ENCODE measurements at places on chromosomes 12 and 14.

DNA sequence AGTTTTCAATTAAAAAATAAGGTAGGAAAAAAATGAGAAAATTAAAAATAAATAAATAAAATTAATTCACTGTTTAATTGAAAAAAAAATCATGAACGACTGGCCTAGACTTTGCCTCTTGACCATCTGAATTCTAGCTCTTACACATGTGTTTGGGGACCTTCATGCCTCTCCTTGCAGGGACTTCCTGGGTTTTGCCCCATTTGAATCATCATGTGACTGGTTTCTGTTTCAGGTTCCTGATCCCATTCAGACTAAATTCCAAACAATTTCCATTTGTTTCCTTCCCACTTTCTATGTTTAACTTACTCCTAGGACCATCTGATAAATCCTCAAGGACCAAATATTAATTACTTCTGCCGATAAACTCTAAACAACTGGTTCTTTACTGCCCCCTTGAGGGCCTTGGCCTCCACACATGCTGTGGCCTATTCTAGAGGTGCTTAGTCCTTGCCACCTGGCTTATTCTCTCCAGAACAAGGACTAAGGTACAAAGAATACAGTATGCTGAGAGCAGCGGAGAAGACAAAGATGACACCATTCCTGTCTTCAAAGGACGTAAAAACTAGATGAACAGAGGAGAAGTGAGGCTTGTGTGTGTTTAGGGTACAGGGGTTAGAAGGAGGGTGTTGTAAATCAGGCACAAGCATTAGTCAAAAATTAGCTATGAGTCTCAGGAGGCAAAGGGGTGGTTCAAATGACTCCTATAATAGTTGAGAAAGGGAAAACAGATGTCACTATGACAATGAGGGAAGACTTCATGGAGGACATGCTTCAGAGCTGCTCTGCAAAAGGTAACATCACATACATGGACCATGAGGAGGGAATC, 125.8 kb upstream of the AVPR1A start:
- DNase-seq, result no peak

- no peak for DNase-seq
Measured at GRCh38 chr12:11731455-11731854, 82.0 kb downstream of the ETV6 start.

- DNase-seq, result no peak
Measured at GRCh38 chr12:15534322-15534721, 212.0 kb downstream of the PTPRO start.

GRCh38 chr12:68482014-68482413, 128.7 kb upstream of the RAP1B start:
- DNase-seq, result no peak

GRCh38 chr12:13203034-13203922, 6.8 kb downstream of the EMP1 start:
- no peak for DNase-seq

DNA sequence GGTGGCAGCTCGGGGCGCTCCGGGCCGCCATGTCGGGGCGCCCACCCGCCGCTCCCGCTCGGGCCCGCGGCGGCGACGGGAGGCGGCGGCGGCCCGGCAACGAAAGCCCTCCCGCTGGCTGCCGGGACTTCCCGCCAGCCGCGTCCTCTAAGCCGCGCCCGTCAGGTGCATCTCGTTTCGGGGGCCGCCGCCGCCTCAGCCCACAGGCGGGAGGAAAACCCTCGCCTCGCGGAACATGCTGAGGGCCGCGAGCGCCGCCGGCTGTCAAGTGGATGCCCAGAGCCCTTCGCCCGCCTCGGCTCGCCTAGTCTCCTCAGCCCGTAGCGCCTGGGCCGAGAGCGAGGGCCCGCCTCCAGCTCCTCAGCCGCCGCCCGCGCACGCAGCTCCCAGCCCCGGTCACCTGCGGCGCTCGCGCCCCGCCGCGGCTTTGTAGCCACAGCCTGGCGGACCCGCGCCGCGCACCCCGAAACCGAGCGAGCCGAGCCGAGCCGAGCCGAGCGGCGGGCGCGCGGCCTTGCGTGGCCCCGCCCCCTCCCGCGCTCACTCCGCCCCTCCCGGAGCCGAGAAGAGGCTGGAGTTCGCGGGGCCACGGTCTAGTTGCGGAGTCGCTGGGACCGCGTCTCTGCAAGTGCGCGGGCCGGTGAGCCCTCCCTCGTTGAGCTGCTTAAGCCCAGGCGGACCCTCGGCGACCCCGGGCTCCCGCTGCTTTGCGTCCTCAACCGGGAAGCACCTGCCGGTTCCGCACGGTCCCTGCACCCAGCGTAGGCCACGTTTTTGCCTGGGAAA, at the start of gene EML5:
TSS of gene EML5 (minus strand) at position 481 of the 786 bp plus-strand sequence. CDS start at position 31, 450 bp downstream.
- DNase-seq, result peak; percentile 81

DNA sequence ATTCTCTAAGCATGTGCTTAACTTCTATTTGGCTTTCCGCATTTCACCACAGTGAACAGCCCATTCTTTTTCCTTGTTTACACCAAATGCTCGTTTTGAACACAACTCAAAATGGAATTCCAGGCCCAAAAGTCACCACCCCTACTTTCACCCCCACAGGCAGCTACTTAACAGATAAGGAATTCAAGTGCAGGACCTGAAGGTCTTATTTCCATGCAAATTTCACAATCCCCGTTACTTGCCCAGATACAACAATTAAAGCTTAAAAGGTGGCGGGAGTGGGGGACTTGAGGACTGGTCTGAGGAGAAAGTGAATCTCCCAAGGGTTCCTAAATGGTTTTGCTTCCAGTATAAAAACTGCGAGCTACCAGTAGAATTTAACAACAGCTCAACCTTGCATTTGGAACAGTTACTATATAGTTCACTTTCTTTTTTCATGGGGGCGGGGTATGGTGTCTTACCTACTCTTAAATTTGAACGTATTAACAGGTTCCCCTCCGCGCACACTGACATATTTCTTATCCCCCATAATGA, 3.7 kb downstream of the USP44 start:
- DNase-seq, result no peak
